Stimulated activated CD4-positive, alpha-beta T cell treated with anti-CD3 and anti-CD28 coated beads, Interleukin-1b, Interleukin-23, amount 100 ng/mL, for 1 hour (primary cell): ENCODE measurements at places on chromosomes 5 and 9.

GRCh38 chr9:115191667-115192066 is 73.7 kb upstream of the TNC start:
- no peak for DNase-seq

GRCh38 chr5:5304361-5305020 is 118.0 kb upstream of the ICE1 start:
- DNase-seq = no peak

GRCh38 chr5:179852993-179853547 is 5.5 kb downstream of the MRNIP start:
- no peak for DNase-seq

GRCh38 chr5:151592855-151593408 is 1.8 kb upstream of the FAT2 start:
- DNase-seq = no peak

DNA sequence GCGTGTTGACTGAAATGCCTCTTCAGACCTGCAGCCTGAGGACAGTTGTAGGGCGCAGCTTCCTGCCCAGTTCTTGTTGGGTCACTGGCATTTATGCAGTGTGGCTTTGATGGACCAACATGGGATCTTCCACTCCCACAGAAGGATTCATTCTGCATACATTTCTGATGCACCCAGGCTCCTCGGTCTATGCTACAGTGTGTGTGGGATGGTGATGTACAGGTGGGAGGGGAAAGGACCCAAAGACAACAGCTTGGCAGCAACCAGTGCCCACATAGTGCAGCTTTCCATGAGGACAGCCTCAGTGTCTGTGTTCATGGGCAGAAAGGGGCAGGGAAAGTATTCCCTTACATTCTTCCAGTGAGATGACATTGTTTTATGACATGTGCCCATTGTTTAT is 237.9 kb downstream of the ARHGEF28 start:
- DNase-seq = no peak

DNA sequence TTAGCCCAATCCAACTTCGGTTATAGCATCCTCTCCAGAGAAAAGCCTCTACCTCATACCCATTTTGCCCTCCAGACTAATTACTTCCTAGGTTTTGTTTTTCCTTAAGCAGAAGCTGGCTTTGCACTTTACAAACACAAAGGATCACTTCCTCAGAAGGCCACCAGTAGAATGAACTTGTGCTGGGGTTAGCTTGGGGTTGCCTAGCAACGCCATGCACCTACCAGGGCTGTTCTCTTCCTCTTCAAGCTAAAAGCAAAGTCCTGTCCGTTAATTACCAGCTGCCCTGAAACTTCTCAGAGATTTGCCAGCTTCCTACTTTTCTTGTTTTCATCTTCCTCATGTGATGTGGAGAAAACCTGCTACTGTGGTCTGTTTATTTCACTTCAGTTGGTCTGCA is 132.0 kb upstream of the WWC1 start:
- DNase-seq = no peak

DNA sequence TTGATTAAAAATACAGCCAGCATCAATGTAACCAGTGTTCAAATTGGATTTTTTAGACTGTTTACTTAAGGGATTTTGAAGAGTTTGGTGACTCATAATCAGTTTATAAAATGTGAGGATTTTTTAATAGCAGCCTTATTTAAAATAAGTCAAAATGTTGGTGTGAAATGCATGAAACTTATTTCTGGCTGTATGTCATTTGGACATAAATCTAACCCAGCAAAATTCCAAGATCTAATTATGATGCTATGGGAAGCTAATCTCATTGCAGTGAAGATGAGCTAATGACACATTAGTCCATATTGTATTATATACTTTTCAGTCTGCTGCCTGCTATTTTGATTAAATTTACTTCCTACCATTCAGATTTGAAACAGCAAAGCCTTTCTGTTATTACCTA is 140.3 kb downstream of the AOPEP start:
- no peak for DNase-seq

- no peak for DNase-seq
These were observed 82.3 kb downstream of the CRB2 start for GRCh38 chr9:123438321-123438720.

GRCh38 chr9:136538599-136539426 is 7.0 kb downstream of the NOTCH1 start:
- no peak for DNase-seq

DNA sequence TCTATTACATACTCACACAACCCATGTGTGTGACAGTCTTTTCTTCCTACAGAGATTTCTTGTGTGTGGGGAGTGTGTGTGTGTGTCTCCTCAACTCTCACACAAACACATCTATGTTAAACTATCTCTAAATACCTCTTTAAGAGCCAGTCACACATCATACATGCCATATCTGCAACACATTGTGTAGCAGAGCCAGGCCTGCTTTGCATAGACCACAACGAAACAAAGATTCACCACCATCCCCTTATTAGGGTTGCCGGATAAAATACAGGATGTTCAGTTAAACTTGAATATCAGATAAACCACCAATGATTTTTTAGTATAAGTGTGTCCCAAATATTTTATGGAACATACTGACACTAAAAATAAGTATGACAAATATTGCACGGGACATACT is 2.3 kb downstream of the FAM170A start:
- DNase-seq = no peak

GRCh38 chr5:111532886-111533582 is 20.7 kb upstream of the STARD4 start:
- no peak for DNase-seq

DNA sequence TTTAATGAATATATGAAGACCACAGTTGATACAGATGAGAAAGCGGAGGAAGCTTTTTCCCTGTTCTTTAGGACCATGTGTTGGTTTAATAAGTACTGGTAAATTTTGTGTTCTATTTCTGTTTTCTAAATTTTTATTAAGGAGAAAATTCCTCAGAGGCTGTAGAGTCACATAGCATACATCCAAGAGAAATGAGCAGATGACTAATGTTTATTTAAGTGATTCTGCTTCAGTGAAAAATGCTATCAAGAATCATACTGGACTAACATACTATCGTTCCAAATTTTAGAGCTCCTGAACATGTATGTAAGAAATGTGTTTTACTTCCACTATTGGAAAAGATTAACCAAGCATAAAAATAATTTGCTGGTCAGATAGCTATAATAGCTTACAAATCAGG is 115.0 kb downstream of the KIAA1958 start:
- no peak for DNase-seq

DNA sequence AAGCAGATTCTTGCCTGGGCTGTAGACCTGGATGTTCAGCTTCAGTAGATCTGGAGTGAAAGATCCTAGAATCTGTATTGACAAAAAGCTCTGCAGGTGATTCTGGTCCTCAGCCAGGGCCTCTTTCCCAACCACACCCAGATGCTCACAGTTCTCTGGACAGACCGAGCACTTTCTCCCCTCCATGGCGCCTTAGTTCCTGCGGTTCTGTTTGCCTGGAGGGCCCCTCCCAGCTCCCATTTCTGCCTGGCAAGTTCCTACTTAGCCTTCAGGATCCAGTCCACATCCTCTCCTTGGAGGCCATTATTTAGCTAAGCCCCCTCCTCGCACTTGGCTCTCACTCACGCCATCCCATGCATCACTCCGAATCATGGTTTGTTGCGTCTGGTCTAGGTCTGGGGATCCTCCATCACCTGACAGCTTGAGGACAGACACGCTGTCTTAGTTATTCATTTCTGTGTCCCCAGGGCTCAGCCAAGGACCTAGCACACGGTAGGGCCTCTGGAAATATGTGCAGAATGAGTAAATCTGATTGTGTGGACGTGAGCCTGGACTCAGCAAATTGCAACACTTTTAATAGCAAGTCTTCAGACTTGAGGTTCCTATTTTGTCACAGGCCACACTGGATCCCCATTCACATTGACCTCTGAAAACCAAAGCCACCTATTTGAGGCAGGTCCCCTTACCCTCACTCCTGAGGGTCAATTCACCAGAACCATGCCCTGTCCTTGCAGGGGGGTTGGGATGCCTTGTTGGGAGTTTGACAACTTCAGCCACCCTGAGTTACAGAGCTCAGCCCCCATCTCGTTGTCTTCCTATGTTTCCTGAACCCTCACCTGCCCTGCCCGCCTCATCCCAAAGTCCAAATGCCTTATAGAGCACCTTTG is 50.7 kb downstream of the COL15A1 start:
- DNase-seq = no peak

DNA sequence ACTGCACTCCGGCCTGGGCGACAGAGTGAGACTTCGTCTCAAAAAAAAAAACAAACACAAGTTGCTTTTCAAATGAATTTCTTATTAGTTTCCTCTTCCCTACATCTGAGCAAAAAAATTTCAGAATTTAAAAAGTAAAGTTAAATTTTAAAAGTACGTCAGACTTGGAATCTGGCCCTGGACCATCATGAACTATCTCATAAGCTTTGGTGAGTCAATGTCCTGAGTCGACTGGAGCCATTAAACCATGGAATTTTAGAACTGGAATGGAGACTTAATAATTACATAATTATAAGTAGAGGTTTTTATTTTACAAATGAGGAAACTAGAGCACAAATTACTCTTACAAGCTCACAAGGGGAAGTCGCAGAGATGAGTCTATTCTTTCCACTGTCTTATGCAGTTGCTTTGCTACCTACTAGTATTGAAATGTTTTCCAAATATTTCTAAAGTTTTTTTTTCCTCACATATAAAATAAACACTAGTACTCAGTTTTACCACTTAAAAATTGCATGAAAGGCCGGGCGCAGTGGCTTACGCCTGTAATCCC is 98.0 kb upstream of the ZNF608 start:
- DNase-seq = no peak

DNA sequence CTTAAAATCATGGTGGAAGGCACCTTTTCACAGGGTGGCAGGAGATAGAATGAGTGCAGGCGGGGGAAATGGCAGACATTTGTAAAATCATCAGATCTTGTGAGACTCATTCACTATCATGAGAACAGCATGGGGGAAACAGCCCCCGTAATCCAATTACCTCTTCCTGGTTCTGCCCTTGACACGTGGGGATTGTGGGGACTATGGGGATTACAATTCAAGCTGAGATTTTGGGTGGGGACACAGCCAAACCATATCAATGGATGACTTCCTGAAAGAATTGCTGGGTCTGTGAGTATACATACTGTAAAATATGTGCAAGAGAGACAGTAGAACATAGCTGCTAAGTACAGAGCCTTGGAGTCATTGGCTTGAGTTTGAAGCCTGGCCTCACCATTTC is 47.0 kb downstream of the KIAA1958 start:
- DNase-seq = no peak

DNA sequence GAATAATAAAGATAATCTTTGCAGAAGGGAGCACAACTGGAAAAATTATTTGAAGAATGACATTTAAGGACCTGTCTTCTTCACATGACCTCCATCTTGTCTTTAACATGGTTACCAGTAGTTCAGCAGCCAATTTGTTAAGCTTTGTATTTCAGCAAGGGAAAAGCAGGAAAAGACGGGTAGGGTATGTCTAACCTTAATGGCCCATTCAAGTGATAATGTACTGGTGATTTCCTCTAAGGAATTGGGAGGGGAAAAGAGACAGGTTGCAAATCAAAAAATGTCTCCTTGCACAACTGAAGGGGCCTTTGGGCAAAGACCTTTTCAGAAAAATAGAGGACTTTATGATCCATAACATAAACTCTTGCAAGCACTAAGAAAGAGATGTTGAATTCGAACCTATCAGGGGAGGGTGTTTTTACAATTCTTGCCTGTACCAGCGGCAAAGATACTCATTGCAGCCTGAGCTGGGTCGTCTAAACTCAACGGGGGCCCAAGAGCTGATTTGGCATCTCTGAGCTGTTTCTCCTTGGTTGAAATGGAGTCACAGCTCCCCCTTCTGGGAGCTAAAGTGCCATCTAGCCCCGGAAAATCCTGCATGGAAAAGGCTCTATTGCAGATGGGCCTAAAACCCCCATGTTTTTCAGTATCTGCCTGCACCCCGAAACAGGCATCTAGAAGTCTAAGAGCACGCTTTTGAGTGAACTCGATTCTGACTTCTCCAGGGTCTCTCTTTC is 3.8 kb downstream of the BRINP1 start:
- DNase-seq = no peak

GRCh38 chr5:132797651-132798050 is 15.5 kb upstream of the SOWAHA start:
- DNase-seq = no peak

- no peak for DNase-seq
These were observed 20.0 kb downstream of the MORN5 start for GRCh38 chr9:122179690-122180074.

DNA sequence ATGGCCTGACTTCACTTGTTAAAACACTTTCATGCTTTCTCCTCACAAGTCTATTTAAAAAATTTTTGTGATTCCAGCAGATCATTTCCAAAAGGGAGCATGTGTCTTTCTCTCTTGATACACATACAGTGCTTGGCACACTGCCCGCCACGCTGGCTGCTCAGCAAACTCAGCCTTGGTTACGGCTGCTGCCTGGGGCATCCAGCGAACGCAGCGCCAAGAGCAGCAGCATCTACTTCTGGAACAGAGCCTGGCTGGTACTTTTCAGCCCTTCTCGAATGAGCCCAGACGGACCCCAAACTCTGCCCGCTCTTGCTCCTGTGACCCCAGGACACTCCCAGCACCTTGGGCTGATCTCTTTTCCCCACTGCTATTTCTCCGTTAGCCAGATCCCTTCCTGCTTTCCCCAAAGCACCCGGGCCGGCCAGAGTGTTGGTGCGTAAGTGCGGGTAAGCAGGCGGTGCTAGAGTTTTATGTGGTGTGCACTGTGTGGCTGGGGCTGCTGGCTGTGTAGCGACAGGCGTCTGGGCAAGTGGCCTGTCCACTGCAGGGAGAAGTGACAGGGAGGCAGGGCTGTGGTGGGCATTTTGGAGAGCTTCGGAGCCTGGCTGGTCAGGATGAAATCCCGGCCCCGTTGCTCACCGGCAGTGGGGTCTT is 73.2 kb downstream of the SH3PXD2B start:
- no peak for DNase-seq

GRCh38 chr5:143793249-143793648 is 18.7 kb upstream of the HMHB1 start:
- DNase-seq = no peak

- no peak for DNase-seq
These were observed at the start of gene CARD19 for GRCh38 chr9:93096131-93096802. Gene CARD19 (plus strand): TSS chr9:93096217. CDS start chr9:93096346, 129 bp downstream.

DNA sequence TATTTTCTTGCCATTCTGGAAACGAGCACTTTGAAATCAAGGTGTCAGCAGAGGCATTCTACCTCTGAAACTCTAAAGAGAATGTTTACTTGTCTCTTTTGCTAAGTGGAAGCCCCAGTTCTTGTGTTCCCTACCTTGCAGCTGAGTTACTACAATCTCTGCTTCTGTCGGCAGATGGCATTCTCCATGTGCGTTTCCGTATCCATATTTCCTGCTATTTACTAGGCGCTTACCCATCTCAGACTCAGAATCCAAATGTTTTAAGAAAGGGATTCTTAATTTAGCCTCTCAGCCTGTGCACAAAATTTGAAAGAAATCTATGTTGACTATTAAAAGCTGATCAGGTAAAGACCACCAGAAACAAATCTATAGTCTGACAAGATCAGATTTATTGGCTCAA is 221.3 kb upstream of the FTMT start:
- no peak for DNase-seq

- DNase-seq = no peak
These were observed 122.1 kb downstream of the WNK2 start for GRCh38 chr9:93306081-93306480.

DNA sequence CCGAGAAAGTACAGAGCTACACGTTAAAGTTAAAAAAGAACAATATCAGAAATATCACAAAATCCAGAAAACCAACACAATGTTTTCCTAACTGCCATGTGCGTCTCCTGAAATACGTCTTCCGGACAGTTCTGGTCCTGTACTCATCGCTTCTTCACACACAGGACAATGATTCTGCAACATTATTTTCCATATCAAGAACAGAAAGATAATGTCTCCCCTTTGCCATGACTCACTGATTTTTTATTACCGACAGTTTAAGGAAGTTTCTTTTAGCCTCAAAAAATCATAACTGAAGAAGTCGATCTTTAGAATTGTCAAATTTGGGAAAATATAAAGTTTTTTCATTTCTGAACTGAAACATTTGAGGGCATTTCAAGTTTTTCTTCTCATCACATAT is 2.5 kb downstream of the TBC1D9B start:
- DNase-seq = no peak
